ENCODE measurements at places on chromosomes 1 and 21. TPM values are rescaled to one million over a fixed set of nuclear protein-coding genes. Genes with fewer than 3 reads are reported as not detected.

CELA3A gene
- total RNA-seq, result not detected

RPTN gene
- total RNA-seq, result not detected

CCDC181 gene
- total RNA-seq, result 3.8 TPM

- no peak for DNase-seq
Observed at GRCh38 chr1:18953731-18954231, 2.7 kb downstream of the IFFO2 start.

- DNase-seq, result no peak
Observed at GRCh38 chr1:2256435-2257244, 28.5 kb downstream of the SKI start.

DNA sequence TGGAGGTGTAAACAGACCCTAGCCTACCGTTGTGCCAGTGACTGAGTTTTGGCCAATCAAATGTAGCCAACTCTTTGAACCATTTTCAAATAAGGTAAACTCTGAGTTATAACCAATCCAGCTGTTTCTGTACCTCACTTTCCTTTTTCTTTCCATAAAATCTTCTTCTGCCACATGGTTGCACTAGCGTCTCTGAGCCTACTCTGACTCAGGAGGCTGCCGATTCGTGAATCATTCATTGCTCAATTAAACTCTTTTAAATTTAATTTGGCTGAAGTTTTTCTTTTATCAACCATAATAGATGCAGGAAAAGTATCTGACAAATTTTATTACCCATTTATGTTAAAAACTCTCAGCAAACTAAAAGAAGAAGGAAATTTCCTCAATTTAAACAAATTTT is 111.5 kb upstream of the LYPLAL1 start:
- no peak for DNase-seq

DNA sequence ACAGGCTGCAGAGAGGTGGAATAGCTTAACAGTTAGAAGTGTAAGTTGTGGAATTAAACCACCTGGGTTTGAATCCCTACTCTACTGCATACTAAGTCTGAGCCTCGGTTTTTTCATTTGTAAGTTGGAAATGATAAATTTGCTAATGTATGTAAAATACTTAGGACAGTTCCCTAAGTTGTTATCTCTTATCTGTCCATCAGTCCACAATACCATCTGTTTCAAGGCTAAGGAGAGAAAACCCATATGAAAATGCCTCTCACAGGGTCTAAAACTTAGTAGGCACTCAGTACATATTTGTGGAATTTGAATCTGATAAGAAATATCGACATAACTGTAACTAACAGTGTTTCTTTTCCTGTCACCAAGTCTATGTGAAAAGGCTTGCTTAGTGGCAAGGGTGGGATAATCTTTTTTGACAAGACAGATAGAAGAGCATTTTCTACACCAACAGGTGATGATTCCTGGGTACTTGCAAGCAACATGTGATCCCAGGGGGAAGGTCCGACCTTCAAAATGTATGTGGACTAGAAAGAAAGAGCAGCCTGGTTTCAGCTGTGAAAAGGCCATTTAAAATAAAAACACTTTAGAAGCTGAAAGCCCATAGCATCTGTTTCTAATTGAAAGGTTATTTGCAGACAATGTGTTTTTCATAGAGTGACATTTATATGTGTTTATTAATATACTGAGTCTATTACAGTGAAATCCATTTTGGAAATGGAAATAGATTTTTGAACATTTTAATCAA is 202.9 kb downstream of the HHAT start:
- no peak for DNase-seq

DNA sequence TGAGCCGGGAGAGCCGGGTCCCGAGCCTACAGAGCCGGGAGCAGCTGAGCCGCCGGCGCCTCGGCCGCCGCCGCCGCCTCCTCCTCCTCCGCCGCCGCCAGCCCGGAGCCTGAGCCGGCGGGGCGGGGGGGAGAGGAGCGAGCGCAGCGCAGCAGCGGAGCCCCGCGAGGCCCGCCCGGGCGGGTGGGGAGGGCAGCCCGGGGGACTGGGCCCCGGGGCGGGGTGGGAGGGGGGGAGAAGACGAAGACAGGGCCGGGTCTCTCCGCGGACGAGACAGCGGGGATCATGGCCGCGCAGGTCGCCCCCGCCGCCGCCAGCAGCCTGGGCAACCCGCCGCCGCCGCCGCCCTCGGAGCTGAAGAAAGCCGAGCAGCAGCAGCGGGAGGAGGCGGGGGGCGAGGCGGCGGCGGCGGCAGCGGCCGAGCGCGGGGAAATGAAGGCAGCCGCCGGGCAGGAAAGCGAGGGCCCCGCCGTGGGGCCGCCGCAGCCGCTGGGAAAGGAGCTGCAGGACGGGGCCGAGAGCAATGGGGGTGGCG is 371 bp downstream of the ARID1A start:
- DNase-seq, result no peak

- peak; percentile 78 for DNase-seq
Observed at GRCh38 chr1:89780721-89781120, 40.1 kb upstream of the LRRC8D start.

DNA sequence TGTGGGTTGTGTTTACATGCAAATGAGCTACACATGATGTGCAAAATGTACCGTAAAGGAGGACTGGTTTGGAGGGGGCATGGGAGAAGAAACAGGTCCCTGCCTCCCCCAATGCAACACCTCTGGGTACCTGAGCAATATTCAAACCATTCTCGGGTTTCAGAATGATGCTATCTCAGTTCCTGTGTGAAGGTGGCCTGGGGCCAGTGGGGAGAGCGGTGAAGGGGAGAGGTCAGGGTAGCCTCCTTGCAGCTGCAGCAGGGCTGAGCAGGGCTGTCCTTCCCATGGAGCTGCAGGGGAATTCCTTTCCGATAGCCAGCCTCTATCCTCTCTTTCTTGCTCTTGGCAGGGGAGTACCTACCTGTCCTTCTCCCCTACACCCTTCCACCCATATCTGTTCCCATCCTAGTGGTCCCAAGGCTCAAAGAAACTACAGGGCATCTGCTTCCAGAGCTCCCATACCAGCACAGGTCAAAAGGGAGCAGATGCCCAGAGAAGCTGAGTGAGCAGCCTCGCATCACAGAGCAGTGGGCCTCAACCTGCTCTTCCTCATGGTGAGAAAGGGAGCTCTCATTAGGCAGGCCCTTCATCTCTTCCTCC is 11.9 kb downstream of the MEF2D start:
- DNase-seq, result no peak

- no peak for DNase-seq
Observed at GRCh38 chr1:35080171-35080854, 1.1 kb downstream of the ZMYM1 start.

GRCh38 chr1:175146529-175147213 is 45.9 kb downstream of the KIAA0040 start:
- peak; percentile 25 for DNase-seq

DNA sequence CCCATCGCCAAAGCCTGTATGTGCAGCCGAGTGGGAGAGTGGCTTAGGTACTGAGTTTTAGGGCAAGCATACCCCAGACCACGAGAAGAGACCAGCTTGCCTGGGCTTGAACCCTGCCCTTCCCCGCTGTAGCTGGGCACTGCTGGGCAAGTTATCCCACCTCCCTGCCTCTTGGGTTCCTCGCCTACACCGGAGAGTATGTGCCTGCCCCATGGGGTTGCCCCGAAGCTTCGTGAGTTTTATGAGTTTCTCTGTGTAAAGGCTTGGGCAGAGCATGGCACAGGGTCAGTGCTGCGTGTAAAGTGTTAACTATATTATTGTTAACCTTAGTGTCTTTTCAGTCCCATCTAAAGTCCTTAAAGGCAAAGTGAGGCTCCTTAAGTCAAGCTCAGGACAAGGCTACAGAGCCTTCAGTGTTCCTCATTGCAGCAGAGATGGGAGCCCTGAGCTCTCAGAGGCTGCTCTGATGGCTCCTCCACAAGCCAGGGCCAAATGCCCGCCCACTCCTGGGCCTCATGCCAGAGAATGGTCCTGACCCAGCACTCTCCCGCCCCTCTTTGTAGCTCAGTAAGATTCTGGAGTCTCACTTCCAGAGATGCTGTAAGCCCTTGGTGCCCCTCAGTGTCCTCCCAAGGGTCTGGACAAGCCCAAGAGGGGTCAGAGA is 37.0 kb upstream of the KCNA10 start:
- no peak for DNase-seq

DNA sequence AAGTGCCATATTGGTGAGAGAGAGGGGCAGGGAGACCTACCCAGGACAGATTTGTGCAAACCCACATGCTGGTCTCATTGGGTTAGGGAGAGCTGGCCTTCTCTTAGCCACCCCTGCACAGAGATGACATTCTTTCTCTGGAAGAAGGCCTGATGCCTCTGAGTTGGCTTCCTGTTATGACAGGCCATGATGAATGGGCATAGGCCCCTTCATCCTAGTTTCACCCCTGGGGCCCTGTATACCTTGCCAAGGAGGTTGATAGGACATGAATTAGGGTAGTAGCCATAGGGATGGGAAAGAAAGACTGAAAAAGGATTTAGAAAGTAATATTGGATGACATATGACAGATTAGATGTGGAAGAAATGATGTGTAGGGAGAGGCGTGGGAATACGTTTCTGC is 46.6 kb downstream of the TENT5C start:
- no peak for DNase-seq

- DNase-seq, result peak; percentile 98
Observed at GRCh38 chr1:225919906-225920305, 4.1 kb downstream of the PYCR2 start.

DNA sequence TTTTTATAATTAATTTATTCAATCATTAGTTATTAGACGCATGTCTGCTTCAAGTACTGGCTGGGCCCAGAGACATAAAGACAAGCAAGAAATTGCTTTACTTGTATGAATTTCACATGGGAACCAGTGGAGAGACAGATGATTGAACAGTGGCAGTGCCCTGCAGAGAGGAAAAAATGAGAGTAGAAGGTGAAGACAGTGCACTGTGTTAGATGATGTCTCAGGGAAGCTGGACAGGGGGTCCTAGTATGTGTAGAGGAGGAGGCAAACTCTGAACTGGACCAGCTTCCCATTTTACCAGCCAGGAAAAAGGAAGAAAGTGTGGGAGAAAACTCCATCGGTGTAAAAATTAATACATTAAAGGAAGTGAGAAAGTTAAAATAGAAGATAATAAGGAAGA is 126.0 kb downstream of the BACH1 start:
- DNase-seq, result no peak

- DNase-seq, result no peak
Observed at GRCh38 chr1:12244078-12244477, 14.2 kb downstream of the VPS13D start.

DNA sequence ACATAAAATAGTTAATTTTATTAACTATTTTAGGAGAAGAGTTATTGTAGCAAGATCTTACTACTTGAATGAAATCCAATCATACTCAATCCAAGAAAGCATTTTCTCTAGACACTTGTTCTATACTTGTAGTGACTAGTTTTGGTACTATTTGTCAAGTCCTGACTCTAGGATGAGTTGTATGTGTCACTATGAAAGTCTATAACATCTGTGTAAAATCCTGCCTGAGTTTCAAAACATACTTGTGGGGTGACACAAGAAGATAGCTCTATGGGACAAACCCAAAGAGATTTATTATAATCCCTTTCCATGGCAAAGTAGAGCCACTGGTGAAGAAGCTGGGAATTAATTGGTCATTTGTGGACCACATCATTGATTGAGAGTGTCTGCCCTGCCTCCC is 1042.2 kb upstream of the ADGRL4 start:
- no peak for DNase-seq

GRCh38 chr1:8663915-8664329 is 153.5 kb downstream of the RERE start:
- DNase-seq, result peak; percentile 52

- DNase-seq, result no peak
Observed at GRCh38 chr1:230456478-230456877, 30.3 kb upstream of the PGBD5 start.

GRCh38 chr1:162372159-162373071 is 4.2 kb downstream of the SPATA46 start:
- no peak for DNase-seq

GRCh38 chr1:117371441-117372151 is 4.3 kb downstream of the MAN1A2 start:
- peak; percentile 70 for DNase-seq

DNA sequence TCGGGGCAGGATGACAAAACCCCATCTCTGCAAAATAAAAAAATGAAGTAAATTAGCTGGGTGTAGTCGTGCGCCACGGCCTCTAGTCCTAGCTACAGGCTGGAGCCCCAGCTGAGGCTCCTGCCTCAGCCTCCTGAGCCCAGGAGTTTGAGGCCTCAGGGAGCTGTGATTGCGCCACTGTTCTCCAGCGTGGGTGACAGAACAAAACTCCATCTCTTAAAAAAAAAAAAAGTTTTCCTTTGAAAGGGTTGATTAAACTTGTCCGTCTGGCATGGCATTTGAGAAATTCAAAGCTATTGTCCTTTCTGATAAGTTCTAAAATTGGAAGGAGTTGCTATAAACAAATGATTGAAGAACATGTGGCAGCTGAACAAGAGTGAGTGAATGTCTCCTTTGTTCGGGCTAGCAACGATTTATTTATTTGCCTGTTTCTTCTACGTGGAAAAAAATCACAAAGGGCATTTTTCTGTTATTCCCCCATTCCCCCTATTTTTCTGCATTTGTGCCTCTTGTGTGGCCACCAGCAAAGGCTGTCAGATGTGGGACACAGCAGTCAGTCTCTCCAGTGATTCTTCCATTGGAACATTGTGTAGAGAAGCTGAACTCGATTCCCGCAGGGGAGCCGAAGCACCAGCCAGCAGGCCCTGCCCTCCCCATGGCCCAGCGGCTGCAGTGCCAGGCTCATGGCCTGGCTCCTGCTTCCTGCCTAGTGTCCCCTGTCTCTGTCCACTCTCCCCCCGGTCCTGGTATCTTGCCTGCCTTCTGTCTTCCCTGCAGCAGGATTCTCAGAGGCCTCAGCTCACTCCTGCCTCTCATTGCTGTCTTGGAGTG is 21.5 kb upstream of the PWP2 start:
- peak; percentile 58 for DNase-seq

DNA sequence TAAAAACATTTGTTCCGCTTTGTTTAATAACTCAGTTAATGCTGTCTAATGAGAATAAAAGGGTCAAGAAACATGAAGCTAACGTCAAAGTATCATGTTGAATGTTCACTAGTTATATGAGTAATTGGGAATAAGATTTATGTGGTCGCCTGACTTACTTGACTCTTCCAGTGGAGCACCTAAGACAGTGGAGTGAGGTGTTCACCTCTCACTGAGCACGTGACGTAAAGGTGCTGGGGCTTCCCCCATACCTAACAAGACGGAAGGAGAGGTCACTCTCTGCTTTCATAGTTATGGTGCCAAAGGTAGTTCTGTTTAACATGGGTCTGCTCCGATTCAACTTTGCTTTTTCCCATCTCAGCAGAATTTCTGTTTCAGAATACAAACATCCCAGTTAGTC is 686 bp downstream of the KMO start:
- DNase-seq, result peak; percentile 43

DNA sequence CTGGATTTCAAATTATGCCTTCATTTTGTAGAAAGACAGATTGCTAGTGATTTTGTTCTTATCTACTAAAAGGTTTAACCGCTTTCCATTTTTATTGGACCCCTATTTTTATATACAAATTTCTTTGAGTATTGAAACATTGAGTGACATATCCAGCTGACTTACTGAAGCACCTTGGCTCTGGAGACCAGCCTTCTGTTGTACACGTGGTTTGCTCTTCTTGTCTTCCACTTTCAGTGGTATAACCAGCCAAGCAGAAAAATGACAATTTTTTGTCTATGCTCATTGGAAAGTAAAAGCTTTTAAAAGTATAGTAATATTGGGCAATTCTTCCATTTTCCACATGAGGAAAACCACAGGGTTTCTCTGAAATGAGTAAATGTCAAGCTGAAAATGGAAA is 4.4 kb downstream of the F13B start:
- DNase-seq, result no peak

- DNase-seq, result peak; percentile 42
Observed at GRCh38 chr1:87329526-87330056, 911 bp downstream of the LMO4 start.

- DNase-seq, result peak; percentile 17
Observed at GRCh38 chr21:27108701-27109100, 141.8 kb upstream of the ADAMTS5 start.
